Skeletal muscle tissue (tissue), 5 donors: ENCODE measurements at places on chromosomes 6 and 20. TPM values are rescaled to one million over a fixed set of nuclear protein-coding genes. Genes with fewer than 3 reads are reported as not detected.

Gene CPXM1
- 26.1 TPM for total RNA-seq

Gene RAET1L
- total RNA-seq, result not detected

Gene IL17F
- total RNA-seq, result not detected

Gene FYN
- total RNA-seq, result 124 TPM

Gene PTGIS
- 25.6 TPM for total RNA-seq

Gene COL21A1
- 91.3 TPM for total RNA-seq

Gene RPS10
- 1,815 TPM for total RNA-seq

Gene GPSM3
- total RNA-seq, result 1.6 TPM

Gene MGME1
- total RNA-seq, result 6.8 TPM

Gene MCHR2
- total RNA-seq, result not detected

Gene TCP11
- not detected for total RNA-seq

Gene ABCC10
- 8.9 TPM for total RNA-seq
